ENCODE measurements at places on chromosomes 1 and 21.
A peak's percentile ranks its signal among the peaks of the same experiment; 100 is the strongest.

GRCh38 chr1:67097305-67097704 is 37.5 kb downstream of the C1orf141 start:
- DNase-seq, result no peak

GRCh38 chr1:191460234-191460633 is 698.0 kb upstream of the RGS18 start:
- no peak for DNase-seq

GRCh38 chr1:64864018-64864940 is 102.1 kb downstream of the JAK1 start:
- DNase-seq, result peak; percentile 8

DNA sequence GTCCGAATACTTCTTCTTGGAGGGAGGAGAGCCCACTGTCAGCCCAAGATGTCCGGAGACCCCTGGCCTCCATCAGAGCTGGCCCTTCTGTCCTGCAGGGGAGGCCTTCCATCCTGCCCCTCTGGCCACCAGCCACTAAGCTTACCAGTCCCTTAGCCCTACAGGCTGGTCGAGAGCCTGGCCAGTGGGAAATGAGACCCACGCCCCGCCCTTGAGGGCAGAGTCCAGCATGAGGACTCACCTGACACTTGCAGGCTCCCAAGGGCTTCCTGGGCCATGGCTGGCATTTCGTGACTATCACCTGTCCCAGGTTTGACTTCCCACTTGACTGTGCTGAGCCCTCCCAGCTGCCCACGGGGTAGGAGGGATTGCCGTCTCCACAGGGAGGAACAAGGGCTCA is 361.8 kb upstream of the VAMP3 start:
- no peak for DNase-seq

DNA sequence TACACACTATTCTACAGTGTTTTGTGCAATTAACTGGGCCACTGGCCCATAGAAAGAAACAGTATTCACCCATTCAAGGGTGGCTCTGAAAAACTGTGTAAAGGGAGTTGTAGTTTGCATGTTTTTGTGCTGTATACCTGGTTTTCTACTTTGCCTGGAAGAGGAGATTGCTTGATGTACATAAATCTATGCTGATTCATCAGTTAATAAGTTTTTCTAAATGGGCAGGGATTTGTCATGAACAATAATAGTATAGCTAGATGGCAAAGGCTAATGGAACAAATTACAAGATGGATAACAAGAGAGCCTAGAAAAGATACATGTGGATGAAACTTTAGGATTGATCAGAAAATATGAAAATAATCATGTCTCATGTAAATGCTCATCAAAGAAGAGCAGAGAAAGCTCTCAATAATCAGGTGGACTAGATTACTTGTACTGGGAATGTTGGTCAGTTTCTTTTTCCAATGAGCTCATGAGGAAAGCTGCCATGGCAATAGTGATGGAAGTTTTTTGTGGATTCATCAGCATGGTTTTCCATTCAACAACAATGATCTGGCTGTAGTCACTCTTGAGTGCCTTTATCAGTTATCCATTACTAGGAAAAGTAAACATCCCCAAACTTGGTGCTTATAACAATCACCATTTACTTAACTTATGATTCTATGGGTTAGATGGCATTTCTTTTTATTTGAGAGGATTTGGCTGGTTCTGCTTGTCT is 602.8 kb downstream of the BRINP3 start:
- no peak for DNase-seq

DNA sequence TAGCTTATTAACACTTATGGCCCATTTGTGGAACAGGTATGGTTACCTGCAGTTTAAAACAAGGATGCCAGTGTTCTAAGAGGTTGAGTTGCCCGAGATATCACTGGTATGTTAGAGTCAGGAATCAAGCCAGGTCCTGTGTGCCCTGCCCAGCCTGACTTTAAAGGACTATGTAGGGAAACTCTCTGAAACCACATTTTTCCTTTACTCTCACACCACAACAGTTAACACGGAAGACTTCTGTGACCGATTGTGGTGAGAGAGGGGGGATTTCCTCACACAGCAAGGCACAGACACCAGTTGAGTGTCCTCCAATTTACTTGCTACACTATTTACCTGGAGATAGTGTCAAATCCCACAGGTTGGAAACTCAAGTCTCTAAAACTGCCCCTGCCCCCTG is 47.8 kb downstream of the UCK2 start:
- DNase-seq, result no peak

GRCh38 chr21:28657566-28657965 is 335.1 kb downstream of the LTN1 start:
- no peak for DNase-seq

GRCh38 chr1:205494115-205494514 is 10.4 kb upstream of the CDK18 start:
- no peak for DNase-seq

GRCh38 chr21:45507888-45508508 is 34.2 kb downstream of the SLC19A1 start:
- no peak for DNase-seq

DNA sequence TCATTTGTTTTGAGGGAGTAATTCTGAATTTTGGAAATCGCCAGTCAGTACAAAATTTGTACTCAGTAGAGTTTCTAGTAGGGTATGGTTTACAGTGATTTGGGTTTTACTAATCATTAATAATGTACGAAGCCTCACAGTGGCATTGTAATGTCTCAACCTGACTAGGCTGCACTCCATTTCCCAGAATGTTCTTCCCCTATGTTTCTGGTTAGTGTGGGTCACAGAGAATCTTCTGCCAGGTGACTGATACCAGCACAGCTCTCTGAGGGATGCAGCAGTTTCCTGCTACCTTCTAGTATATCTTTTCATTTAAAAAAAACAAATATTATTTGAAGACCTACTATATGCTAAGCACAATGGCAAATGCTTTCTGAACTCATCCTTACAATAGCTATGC is 112.9 kb downstream of the PTPN14 start:
- no peak for DNase-seq

- no peak for DNase-seq
Measured at GRCh38 chr1:116666187-116667077, 1.1 kb downstream of the IGSF3 start.

GRCh38 chr1:118144684-118145083 is 40.3 kb downstream of the SPAG17 start:
- no peak for DNase-seq

GRCh38 chr1:77288275-77288674 is 6.5 kb downstream of the AK5 start:
- DNase-seq, result no peak

DNA sequence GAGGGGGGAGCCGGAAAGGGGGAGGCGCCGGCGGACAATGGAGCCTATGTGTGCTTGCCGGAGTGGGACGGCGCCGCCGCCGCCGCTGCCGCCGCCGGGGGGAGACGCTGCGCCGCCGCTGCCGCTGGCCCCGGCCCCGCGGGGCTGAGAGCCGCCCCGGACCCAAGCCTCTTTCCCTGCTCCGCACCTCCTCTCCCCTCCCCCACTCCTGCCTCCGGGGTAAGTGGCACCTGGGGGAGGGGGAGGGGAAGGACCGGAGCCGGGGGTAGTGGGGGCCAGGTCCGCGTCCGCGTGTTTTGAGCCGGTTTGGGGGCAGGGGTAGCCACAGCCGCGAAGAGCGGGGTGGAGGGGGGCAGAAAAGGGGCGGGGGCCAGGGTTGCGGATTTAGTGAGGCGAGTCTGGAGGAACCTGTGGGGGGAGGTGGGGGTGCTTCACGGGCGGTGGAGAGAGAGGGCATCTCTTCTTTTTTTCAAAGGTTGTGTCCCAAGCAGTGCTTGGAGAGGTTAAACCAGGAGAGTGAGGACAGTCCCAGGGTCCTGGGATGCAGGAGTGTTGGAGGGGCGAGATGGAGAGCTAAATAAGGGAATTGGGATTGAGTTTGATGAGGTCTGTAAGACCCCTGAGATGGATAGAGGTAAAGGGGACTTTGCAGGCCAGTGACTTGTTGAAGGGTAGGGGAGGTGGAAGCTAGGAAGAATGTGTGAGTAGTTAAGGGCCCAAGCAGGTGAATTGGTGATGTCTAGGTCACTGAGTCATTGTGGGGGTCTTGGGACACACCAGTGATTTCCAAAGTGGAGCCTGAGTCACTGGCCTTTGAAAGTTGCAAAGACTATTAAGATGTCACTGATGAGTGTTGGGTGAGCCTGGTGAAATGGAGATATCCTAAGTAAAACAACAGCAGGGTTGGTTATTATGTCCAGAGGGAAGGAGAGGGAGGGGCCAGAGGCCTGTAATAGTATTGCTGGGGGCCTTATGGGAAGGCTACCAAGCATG is 59.1 kb downstream of the BCL9 start:
- no peak for DNase-seq

- no peak for DNase-seq
Measured at GRCh38 chr21:36792505-36792967, 93.6 kb downstream of the SIM2 start.

- DNase-seq, result no peak
Measured at GRCh38 chr1:192977089-192977706, 82.0 kb downstream of the UCHL5 start.

DNA sequence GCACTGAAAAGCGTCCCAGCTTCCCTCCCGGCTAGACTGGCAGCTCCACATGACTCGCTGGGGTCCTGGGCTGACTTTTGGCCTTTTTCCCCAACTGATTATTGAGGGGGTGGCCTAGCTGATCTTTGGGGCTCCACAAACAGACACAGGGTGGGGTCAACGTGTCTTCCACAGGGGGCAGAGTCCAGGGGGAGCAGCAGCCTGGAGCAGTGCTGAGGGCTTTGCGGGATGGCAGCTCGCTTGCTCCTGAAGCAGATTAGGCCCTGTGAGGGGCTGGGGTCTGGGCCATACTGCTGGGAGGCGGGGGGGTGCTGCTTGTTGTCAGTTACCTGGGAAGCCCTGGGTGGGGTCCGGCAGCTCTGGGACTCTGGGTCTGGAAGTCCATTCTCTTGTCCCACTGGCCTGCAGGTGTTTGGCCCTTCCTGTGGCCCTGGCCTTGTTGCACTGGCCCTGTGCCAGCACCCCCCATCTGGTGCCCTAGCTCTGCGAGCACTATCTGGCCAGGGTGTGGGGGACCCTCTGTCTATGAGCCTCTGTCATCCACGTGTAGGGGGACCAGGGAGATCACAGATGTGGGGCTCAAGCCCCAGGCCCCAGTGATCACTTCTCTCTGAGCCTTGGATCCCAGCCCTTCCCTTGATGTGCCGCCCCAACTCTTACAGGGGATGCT is 12.3 kb upstream of the HES5 start:
- DNase-seq, result no peak

- DNase-seq, result no peak
Measured at GRCh38 chr1:8892026-8892425, 13.5 kb upstream of the ENO1 start.

DNA sequence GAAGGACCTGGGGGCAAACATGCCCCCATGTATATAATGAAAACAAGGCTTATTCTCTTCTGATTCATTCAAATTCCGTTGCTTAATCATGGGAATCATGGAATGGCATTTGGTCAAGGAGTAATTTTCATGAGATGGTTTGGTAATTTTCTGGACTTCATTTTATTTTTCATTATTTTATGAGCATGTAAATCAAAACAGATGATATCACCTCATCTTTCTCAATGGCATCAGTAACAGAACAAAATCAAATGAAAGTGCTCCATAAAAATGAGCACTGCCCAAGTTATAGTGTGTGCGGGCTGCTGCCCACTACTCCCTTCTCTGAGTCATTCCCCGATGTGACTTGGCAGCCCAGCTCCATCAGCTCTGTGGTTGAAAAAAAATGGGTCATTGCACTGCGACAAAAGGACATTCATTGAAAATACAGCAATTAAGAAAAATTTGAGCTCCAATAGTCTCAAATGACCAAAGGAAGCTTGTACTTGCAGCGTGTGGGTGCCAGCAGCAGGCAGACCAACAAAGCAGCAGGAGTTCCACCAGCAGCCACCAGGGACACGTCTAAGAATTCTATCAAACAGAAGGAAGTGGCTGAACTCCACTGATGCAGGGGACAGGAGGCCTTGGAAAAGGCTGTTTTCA is 84.3 kb upstream of the VAV3 start:
- peak; percentile 5 for DNase-seq

GRCh38 chr1:219483530-219483929 is 129.4 kb downstream of the ZC3H11B start:
- DNase-seq, result no peak

DNA sequence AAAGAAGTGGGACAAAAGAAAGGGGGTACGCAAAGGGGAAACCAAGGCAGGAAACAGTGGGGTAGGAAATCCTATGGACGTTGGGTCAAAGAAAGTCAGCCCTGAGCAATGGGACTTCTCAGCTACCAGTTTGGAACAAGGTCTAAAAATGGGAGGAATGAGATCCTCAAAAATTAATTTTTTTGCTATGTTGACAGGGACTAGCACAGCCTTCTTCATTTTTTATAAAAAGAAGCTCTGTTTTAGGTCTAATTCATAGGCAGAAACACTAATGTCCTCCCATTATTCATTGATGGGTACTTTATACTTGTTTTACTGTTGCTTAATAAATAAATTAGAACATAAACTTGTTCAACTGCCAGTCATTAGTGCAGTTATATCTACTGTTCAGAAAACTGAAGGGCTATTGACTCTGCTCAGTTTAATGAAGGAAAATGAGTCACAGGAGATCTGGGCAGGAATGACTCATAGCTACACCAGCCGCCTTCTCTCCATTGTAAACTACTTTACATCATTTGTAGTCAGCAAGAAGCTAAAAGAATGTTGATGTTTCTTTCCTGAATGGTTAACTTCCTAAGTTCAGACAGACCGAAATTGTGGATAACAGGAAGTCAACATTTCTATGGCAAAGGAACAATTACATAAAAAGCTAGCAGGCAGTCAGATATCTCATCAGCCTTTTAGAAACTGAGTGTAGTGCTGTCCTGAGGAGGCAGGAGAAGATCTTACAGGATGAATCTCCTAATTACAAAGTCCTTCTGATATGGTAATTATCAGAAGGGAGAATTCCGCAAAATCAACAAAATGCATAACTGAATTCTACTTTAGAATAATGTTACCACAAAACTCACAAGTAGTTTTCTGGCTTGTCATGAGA is 356.4 kb upstream of the PKN2 start:
- no peak for DNase-seq

Measured in stimulated activated CD4-positive, alpha-beta T cell treated with anti-CD3 and anti-CD28 coated beads, Interleukin-1b, Interleukin-23, amount 100 ng/mL, for 4 hours (primary cell).